ENCODE measurements at places on chromosomes 7 and 10.

DNA sequence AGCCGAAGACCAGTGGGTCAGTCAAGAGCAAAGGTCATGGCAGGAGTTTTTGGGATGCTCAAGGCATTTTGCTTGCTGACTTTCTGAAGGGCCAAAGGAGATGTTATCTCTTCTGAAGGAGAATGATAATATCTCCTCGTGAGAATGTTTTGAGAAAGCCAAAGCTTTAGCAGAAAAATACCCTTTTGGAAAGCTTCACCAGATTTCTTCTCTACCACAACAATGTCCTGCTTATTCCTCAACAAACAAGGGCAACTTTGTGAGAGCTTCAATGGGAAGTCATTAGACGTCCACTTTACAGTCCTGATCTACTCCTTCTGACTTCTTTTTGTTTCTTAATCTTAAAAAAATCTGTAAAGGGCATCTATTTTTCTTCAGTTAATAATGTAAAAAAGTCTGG, 132.8 kb upstream of the DNAJB12 start:
- DNase-seq: no peak

DNA sequence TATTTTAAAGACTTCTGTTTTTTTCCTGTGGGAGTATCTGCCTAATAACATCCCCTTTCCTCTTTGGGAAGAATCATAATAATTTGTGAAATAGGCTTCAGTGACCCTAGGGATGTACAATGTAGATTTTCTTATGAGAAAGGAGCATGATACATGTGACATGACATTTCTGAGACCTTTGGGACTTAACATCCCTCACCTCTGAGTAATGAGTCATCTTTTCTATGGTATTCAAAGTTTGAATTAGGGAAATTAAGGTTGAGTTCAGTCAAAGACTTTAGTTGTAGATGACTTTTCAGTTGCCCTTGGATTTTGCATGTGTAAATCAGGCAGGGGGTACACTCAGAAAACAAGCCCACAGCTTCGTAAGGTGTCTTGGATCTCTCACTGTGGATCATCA, 14.3 kb downstream of the GRK5 start:
- DNase-seq: no peak

GRCh38 chr10:70144372-70145110, 2.0 kb downstream of the TYSND1 start:
- DNase-seq: no peak

DNA sequence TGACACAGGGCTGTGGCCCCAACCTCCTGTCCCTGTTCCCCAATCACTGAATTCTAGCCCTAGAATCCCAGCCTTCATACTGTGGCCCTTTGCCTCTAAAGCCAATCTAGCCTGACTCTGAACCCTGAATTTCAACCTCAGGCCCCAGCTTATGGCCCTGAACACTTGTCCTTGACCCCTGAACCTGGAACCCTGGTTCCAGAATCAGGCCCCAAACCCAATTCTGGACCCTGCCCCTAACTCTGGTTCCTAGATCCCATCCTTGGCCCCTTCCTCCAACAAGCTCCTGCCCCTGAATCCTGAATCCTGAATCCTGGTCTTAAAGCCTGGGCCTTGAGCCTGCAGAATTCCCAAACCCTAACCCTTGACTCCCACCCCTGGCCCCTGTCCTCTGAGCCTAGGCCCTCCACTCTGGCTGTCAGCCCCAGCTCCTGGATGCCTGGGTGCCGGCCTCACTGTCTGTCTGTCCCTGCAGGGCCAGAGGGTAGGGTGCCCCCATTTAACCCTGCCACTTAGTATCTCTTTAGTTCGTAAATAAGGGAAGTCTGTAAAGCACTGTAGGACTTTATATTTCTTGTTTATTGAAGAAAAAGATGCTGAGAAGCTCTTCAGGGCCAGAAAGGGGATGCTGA, 1.3 kb downstream of the INPP5A start:
- DNase-seq: no peak

- no peak for DNase-seq
Measured at GRCh38 chr10:3064423-3064822, 2.9 kb upstream of the PFKP start.

- no peak for DNase-seq
Measured at GRCh38 chr7:36348256-36348655, 41.4 kb upstream of the ANLN start.
